ENCODE measurements at places on chromosomes 3 and 15.

- no peak for DNase-seq
Observed at GRCh38 chr3:190036631-190037030, 84.1 kb downstream of the P3H2 start.

- DNase-seq = no peak
Observed at GRCh38 chr3:184314700-184315542, 515 bp downstream of the EIF4G1 start.

- DNase-seq = no peak
Observed at GRCh38 chr15:72593838-72594237, 60.7 kb upstream of the GOLGA6B start.

DNA sequence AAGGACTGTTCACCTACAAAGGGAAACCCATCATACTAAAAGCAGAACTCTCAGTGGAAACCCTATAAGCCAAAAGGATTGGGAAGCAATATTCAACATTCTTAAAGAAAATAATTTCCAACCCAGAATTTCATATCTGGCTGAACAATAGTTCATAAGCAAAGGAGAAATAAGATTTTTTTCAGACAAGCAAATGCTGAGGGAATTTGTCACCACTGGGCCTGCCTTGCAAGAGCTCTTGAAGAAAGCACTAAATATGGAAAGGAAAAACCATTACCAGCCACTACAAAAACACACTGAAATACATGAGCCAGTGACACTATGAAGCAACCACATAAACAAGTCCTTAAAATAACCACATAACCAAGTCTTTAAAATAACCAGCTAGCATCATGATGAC is 28.9 kb upstream of the DCBLD2 start:
- no peak for DNase-seq

- DNase-seq = no peak
Observed at GRCh38 chr15:62809115-62809967, 233.2 kb upstream of the TPM1 start.

DNA sequence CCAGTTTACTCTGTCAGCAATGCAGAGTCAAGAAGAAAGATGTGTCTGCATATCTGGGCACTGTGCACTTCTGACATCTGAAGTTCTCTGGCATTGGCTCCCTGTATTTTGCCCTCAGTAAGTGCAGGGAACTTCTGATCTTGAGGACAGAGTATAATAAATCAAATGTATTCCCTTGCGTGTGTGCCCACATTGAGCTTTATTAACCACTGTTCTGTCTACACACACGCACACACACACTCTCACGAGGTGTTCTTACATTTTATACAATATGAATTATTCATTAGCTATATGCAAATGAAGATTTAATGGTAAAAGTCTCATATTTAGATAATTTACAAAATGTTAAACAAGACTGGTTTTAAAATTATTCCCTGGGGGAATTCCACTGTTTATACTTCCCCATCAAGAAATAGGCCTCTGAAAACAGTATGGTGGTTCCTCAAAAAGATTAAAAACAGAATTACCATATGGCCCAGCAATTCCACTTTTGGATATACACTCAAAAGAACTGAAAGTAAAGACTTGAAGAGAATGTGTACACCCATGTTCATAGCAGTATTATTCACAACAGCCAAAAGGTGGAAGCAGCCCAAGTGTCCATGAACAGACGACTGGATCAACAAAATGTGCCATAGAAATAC is 24.6 kb upstream of the ANPEP start:
- DNase-seq = no peak

DNA sequence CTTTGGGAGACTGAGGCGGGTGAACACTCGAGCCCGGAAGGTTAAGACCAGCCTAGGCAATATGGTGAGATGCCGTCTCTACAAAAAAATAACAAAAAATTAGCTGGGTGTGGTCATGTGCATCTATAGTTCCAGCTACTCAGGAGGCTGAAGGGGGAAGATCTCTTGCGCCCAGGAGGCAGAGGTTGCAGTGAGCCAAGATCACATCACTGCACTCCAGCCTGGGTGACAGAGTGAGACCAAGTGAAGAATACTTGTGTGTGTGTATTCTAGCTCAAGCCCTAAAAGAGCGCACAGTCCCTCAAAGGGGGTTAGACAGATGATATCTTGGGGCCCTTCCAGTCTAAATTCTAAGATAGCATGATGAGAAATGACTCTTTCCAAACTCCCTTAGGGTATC is 23.7 kb downstream of the DAPK2 start:
- DNase-seq = no peak

GRCh38 chr3:123419850-123420297 is 29.0 kb downstream of the ADCY5 start:
- no peak for DNase-seq

- no peak for DNase-seq
Observed at GRCh38 chr3:145936971-145937370, 224.0 kb downstream of the PLOD2 start.

DNA sequence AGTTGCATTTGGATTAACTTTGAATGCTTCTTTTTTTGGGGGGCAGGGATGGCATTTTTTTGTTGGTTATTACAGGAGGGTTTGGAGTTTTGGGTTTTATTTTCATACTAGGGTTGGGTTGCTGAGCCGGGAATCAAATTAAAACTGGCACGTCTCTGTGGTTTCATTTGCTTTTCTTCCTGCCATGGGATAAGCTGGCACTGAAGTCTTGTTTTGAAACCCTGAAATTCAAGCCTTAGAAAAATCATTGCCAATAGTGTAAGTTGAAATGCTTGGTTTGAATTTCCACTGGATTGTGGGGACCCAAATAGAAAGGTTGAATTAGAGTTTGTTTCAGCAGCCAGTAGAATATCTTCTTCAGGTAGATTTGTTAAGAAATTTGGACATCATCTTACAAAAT is 193.1 kb upstream of the DCBLD2 start:
- DNase-seq = no peak

GRCh38 chr3:148074946-148075345 is 622.8 kb upstream of the AGTR1 start:
- DNase-seq = no peak

DNA sequence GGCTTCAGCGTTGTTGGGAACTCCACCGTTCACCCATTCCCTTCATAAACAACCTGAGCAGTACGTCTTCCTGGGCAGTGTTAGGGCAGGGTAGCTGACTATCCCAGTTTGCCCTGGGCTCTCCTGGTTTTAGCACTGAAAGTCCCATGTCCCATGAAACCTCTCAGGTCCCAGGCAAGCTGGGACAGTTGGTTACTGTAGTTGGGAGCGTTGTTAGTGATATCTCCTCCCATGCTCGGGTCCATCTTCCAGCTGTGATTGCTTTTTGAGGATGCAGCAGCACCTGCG is 60.9 kb upstream of the HERC1 start:
- DNase-seq = no peak

GRCh38 chr3:43704697-43705096 is 14.0 kb downstream of the ABHD5 start:
- no peak for DNase-seq

- DNase-seq = no peak
Observed at GRCh38 chr15:73212424-73212823, 156.3 kb downstream of the HCN4 start.

DNA sequence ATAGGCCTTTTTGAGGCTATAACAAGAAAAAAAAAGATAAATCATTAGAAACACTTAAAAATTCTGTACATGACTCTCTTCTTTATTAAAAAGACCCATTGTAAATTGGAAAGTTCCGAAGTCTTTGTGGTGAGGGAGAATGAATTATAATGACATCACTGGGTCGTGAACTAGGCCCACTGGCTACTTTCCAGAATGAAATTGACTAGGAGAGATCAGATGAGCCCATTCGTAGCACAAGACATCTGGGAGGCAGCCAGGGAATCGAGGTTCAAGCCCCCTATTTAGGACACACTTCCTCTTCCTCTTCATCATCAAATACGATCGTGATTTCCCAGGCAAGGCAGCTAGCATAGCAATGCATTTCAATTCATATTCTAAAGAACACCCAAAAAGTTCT is 889.8 kb upstream of the NR2F2 start:
- no peak for DNase-seq

- DNase-seq = no peak
Observed at GRCh38 chr15:83322061-83322460, 37.6 kb upstream of the BNC1 start.

DNA sequence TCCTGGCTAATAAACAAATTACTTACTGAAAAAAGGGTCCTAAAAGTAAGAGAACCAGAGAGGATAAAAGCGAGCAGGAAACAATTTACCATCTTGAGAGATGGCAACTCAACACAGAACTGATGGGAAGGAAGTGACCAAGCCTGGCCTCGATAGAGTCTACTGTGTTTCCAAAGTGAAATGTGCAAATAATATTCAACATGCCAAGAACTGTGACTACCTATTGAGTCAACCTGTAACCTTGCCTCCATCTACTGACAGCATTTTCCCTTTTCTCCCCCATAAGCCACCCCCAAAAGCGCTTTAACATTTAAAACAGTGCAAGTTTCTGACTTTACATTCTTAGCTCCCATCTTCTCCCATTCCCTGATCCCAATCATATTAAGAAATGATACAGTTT is 75.4 kb upstream of the PSMD6 start:
- no peak for DNase-seq

DNA sequence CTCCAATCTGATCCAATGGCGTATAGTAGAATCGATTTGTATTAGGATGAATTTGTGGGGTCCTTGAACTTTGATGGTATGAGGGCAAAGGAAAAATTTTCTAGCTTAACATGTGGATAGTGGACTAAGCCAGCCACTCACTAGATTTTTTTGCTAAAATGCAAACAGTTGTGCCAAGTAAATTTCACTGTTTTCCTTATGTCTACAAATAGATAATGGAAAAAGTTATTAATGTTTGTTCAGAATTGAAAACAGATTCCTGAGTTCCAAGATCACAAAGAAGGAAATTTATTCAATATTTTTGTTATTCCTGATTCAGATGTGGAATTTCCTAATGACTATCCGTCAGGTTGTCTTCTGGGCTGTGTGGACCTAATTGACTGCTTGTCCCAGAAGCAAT is 35.2 kb upstream of the ZNF609 start:
- DNase-seq = no peak

GRCh38 chr3:110583373-110583935 is 488.2 kb upstream of the NECTIN3 start:
- no peak for DNase-seq

GRCh38 chr15:62482785-62483429 is 317.8 kb upstream of the C2CD4B start:
- DNase-seq = no peak

GRCh38 chr15:89947385-89947784 is 34.6 kb upstream of the ARPIN start:
- DNase-seq = no peak
